Activated CD4-positive, alpha-beta T cell treated with anti-CD3 and anti-CD28 coated beads, Interleukin-2, amount 50 U/mL, for 48 hours (primary cell): ENCODE measurements at places on chromosomes 5 and 9.

DNA sequence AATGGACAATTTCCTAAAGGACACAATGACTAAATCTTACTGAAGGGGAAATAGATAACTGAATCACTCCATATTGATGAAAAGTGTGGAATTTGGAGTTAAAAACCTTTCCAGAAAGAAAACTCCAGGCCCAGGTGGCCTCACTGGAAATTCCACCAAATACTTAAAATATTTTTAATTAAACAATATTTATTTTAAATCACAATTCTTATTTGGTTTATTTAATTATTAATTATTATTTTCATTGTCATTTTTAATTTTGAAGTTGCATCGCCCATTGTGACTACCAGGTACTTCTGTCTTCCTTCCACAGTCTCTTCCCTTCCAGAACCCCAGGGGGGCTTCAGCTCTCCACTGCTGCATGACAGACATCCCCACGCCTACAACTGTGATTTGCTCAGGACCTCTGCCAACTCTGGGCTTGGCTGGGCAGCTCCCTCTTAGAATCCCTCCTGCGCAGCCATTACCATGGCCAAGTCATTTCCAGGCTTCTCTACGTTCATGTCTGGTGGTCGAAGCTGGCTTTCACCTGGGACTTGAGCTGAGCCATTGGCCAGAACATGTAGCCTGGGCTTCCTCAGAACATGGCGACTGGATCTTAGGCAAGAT is 16.4 kb upstream of the GADD45G start:
- no peak for DNase-seq

DNA sequence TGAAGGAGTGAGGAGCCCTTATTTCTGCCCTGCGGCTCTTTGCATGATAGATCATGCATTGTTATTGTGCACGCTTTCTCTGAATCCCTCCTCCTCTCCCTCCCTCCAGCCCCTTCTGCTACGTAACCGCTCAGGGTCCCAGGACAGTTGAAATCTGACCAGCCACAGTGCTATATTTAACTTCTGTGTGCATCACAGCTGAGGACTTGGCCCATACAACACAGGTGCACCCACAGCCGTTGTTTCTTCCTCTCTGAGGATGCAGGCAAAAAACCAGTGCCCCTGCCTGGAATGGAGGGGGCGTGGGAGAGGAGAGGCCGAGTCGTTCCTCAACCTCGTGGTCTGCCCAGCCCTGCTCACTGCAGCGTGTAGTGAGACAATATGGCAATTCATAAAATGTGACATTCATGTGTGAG is 335.6 kb upstream of the CLINT1 start:
- DNase-seq: no peak

- DNase-seq: peak; percentile 67
These were observed 669.9 kb downstream of the PTPRD start for GRCh38 chr9:9942764-9943424.

GRCh38 chr9:134320868-134321471 is 5.3 kb upstream of the RXRA start:
- DNase-seq: no peak

- no peak for DNase-seq
These were observed 166.6 kb upstream of the HCN1 start for GRCh38 chr5:45862763-45863162.

GRCh38 chr5:91302958-91303357 is 80.2 kb downstream of the ARRDC3 start:
- no peak for DNase-seq

DNA sequence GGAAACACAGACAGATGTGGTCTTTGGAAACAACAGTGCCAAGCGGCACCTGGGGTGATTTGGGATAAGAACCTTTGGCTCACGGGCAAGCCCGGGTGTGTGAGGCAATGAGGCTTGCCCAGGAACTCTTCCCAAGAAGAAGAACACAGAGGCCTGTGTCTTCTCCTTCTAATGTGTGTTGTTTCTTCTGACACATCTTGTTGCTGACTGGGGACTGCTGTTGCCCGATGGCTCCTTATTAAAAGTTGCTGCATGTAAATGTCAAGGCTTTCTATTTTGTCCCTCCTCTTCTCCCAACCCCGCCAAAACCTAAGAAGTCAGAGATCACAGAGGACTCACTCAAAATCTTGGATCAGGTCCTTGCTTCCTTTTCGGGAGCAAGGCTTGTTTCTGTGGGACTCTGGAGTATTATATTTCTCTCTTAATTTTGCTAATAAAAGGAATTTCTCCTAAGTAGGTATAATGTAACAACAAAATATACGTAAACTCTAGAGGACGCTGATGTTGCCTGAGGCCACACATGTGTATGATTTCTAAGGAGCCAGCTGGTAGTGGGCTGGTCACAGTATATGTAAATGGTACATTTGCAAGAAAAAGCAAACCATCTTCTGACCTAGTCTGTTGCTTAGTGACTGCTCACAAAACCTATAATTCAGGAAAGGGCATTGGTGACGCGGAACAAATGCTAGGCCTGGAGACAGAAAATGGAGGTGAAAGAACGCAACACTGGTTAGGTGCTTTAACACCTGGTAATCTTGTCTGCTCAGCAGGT is 232.5 kb downstream of the GADD45G start:
- DNase-seq: no peak

DNA sequence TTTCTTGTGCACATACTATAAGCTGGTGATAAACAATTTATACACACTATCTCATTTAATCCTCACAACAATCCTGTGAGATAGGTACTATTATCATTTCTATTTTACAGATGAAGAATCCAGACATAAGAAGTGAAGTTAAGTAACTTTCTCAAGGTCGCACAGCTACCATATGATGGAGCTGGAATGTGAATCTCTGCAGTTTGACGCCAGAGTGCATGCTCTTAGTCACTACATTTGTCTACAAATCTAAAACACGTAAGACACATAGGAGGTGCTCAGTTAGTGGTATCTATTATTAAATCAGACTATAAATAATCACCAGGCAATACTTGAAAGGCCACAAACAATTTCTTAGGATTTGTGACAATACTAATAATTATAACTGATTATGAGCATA is 45.0 kb upstream of the CDKN2B start:
- DNase-seq: no peak

- DNase-seq: no peak
These were observed 31.7 kb upstream of the NXNL2 start for GRCh38 chr9:88503081-88503844.

DNA sequence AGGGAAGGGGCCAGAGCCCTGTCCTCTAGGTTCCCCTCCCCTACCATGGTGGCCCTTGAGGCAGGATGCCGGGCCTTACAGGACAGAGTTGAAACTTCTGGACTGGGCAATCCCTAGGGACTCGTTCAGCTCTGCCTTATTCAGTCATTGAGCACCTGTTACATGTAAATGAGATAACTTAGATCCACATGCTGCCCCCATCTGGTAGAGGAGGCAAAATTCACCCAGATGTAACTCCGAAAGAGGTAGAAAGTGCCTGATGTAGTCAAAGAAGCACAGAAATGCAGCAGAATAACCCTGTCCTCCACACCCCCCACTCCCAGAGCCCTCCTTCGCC is 1.5 kb downstream of the GGTA1 start:
- DNase-seq: peak; percentile 32
